ENCODE measurements at places on chromosomes 12 and 14. TPM values are rescaled to one million over a fixed set of nuclear protein-coding genes. Genes with fewer than 3 reads are reported as not detected.

Gene CLECL1
- 0.44 TPM for total RNA-seq

Gene AMN1
- total RNA-seq: 6.9 TPM

Gene TPH2
- not detected for total RNA-seq

Gene MIP
- not detected for total RNA-seq

- H3K4me3 ChIP-seq: no peak overlapping the region
- H3K36me3 ChIP-seq: no peaks in the 10 kb centered on the region
- H3K27me3 ChIP-seq: no peaks in the 10 kb centered on the region
- DNase-seq: no peak
- H3K27ac ChIP-seq: no peak overlapping the region
- H3K4me1 ChIP-seq: peaks cover 36% of the 10 kb centered on the region
Measured at GRCh38 chr12:47411966-47412365, 293.9 kb downstream of the RPAP3 start.

DNA sequence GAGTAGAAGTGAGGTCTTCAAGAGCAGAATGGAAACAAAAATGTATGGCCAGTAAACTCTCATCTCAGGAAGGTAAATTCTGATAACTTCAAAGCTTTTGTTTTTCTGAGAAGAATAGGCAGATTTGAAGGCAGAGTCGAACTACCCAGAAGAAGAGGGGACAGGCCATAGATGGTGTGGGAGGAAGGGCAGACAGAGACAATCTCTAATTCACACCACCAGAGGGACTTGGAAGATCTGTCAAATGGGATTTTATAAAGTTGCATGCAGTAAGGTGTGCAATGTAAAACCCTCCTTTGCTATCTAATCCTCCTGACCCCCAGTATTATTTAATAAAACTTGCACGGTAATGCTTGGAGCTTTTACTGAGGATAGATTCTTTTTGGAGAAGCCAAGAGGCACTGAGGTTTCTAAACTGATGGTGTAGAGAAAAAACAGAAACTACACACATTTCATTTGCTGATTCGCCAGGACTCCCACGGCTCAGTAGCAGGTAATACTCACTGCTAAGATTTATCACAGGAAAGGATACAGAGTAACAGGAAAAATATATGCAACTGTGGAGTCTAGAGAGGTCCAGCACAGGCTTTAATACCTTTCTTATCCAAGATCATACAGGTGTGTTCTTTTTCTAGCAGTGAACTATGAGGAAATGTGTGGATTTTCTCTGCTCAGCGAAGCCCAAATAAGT, 18.3 kb downstream of the SLC38A2 start:
- no peaks in the 10 kb centered on the region for H3K27me3 ChIP-seq
- peak; percentile 41 for DNase-seq
- H3K4me1 ChIP-seq: no peaks in the 10 kb centered on the region
- H3K36me3 ChIP-seq: peaks cover 6% of the 10 kb centered on the region
- no peak overlapping the region for H3K4me3 ChIP-seq

GRCh38 chr12:27762757-27763156, 17.3 kb upstream of the KLHL42 start:
- DNase-seq: no peak
- H3K4me1 ChIP-seq: no peaks in the 10 kb centered on the region
- H3K36me3 ChIP-seq: no peaks in the 10 kb centered on the region
- H3K4me3 ChIP-seq: no peak overlapping the region
- H3K27ac ChIP-seq: no peak overlapping the region

- H3K27ac ChIP-seq: no peak within 1 kb of the TSS
- H3K27me3 ChIP-seq: peaks cover 2% of the 10 kb centered on the region
- H3K36me3 ChIP-seq: no peaks in the 10 kb centered on the region
- DNase-seq: peak; percentile 15
- no peak within 1 kb of the TSS for H3K4me3 ChIP-seq
Measured at GRCh38 chr14:55440385-55440784, at the start of gene TBPL2. TBPL2 (minus strand) TSS chr14:55440616; CDS start chr14:55440449, 167 bp downstream.

DNA sequence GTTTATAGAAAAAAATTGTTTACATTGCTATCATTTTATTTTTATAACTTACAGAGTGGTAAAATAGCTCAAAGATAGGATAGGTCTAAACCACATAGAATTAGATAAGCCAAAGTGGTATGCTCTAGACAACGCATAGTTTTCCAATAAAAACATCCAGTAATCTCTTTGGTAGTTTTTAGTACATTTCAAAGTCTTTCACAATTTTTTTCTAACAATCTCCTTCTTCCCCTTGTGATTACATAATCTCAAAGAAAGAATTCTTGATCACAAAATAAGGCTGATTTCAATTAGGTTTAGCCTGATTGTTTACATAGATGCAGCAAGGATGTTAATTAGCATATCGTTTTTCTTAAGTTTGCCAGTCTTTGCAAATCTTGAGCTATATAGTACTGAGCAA, 460.0 kb downstream of the FUT8 start:
- no peaks in the 10 kb centered on the region for H3K36me3 ChIP-seq
- no peak for DNase-seq
- no peaks in the 10 kb centered on the region for H3K27me3 ChIP-seq
- H3K4me3 ChIP-seq: no peak overlapping the region

DNA sequence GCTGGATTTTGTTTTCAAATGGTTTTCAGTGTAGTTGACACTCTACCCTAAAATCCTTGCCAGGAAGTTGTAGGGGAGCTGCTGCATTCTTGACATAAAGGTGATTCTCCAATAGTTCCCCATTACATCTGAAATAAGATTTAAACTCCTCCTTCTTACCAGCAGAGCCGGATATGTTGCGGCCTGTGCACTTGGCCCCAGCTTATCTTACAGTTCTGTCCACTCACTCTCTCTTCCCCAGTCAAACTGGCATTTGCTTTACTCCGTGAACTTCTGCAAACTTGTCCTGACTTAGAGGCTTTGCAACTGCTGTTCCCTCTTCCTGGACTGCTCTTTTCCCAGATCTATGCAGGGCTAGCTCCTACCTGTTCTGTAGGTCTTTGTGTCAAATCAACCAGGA, 929.5 kb downstream of the VRK1 start:
- no peaks in the 10 kb centered on the region for H3K27me3 ChIP-seq
- DNase-seq: no peak
- H3K27ac ChIP-seq: no peak overlapping the region
- H3K36me3 ChIP-seq: no peaks in the 10 kb centered on the region
- H3K4me1 ChIP-seq: peaks cover 56% of the 10 kb centered on the region
- no peak overlapping the region for H3K4me3 ChIP-seq

DNA sequence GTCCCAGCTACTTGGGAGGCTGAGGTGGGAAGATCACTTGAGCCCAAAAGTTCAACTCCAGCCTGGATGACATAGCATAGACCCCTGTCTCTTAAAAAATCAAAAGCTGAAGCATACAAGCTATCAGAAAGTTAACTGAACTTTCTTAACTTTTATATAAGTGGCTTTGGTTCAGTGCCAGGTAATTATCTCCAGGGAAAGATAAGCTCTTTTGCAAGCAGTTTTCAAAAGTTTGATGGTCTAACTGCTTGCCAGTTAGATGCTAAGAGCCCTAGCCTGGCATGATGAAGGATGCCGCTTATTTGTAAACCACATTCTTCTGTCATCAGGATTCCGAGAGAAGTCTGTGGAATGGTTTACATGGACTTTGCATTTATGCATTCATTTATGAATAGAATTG, 409.1 kb downstream of the AEBP2 start:
- no peak overlapping the region for H3K27ac ChIP-seq
- H3K4me1 ChIP-seq: no peaks in the 10 kb centered on the region
- no peaks in the 10 kb centered on the region for H3K27me3 ChIP-seq
- DNase-seq: no peak

GRCh38 chr14:93989939-93990338, 7.2 kb upstream of the CCDC197 start:
- H3K4me1 ChIP-seq: no peaks in the 10 kb centered on the region
- H3K27ac ChIP-seq: no peak overlapping the region
- H3K36me3 ChIP-seq: no peaks in the 10 kb centered on the region
- no peak for DNase-seq

DNA sequence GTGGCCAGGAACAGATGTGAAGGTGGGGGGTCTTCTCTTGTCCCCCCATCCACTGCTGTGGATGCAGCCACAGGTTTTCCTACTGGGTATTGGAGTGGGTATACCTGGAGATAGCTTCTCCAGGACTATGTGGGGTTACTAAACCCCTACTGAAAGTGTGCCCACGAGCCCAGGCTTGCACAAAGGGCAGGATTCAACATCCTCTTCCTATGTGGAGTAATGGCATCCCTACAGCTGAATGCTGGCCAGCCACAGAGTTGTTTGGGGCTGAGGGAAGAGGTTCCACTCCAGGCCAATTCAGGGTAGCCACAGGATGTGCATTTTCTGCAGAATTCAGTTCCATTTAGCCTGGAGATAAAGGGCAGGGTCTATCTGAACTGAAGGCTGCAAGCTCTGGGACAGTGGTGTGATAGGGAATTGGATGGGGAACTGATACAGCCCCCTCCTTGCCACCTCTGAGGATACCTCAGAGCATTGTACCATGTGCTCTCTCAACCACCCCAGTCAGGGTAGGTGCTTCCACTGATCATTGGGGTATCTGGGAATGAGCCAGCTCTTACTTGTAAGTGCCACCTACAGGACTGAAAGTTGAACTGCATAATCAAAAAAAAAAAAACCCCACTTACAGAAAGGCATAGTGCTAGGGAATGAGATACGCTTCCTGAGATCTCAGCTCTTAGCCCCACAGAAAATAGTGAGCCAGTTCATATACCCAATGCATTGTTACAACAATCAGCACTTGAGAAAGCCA, 187.1 kb downstream of the KITLG start:
- no peak overlapping the region for H3K27ac ChIP-seq
- no peak for DNase-seq
- H3K4me1 ChIP-seq: no peaks in the 10 kb centered on the region
- H3K27me3 ChIP-seq: no peaks in the 10 kb centered on the region
- H3K36me3 ChIP-seq: no peaks in the 10 kb centered on the region

DNA sequence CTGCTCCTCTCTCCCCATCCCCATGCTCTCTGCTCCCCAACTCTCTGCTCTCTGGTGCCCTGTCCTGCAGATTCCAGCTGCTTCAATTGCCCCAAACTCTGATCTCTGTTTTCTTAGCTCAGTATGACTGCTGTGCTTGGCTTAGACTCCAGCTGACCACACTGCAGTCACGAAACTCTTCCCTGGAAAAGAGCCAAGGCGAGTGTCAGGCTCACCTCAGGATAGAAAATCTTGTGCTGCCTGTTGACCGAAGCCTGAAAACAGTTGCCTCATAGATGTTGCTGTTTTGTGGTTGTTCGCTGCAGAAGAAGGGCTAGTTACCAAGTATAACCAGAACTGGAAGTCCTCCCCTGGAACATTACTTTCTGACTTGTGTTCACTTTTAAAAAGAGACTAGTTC, 6.7 kb upstream of the STON2 start:
- DNase-seq: no peak
- no peak overlapping the region for H3K4me3 ChIP-seq
- H3K36me3 ChIP-seq: no peaks in the 10 kb centered on the region
- H3K4me1 ChIP-seq: no peaks in the 10 kb centered on the region
- H3K27me3 ChIP-seq: peaks cover 3% of the 10 kb centered on the region
- H3K27ac ChIP-seq: no peak overlapping the region

GRCh38 chr12:78128211-78128610, 297.5 kb downstream of the NAV3 start:
- H3K4me1 ChIP-seq: no peaks in the 10 kb centered on the region
- H3K27me3 ChIP-seq: no peaks in the 10 kb centered on the region
- DNase-seq: no peak
- no peak overlapping the region for H3K27ac ChIP-seq
